ENCODE measurements at places on chromosomes 7 and 10.

DNA sequence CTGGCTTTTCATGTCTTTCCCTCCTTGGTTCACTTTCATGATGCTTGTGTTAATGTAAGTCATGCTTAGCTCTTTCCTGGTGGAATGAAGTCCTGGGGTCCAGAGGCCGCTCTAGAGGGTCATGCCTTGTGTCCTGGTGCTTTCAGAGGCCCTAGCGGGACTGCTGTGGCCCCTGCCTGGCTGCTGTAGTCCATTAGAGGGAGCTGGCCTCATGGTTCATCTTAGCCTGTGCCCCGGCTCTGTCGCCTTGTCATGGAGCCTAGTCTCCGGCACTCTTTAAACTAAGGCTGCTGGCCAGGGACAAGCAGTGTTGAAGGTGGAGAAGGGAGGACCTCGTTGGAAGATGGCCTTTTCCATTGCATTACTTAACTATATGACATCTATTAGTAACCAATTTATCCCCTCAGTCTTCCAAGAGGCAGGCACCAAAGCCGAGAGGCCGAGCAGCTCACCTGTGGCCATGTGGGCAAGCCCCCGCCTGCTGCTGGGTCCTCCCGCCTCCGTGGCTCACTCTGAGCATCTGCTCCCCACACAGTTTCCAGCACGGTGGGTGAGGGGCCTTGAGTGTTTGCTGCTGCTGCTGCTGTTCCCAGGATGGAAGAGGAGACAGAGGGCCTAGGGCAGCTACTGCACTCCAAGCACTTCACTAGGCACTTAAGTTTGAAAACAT, 5.0 kb upstream of the NDUFB2 start:
- no peak for DNase-seq

DNA sequence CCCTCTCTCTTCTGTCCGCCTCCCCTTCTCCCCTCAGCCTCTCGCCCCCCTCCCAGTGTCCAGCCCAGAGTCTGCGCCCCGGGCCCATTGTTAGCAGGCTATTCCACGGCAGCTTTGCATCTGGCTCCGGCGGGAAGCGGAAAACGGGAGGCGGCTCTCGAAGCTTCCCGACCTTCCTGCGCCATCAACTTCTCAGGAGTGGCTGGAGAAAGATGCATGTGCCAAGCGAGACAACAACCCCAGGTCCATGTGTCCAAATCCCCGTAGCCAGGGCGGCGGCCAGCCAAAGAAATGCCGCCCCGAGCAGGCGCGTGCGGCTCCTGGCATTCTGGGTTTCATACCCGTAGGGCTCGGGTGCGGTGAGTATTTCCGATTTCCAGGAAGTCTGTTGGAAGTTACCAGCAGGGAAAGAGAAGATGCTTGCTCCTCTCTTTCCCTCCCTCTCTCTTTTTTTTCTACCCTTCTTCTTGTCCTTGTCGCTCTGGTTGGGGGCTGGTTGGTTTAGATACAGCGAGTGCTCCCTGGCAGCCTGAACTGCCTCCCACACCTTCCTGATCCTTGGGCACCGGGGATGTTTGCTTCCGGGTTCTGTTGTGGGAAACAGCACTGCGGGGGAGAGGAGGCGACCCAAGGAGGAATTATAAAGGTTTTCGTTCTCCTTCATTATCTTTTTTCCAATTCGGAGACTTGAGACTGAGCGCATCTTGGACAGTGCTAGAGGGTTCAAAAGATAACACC, 1.2 kb upstream of the HOXA2 start:
- no peak for DNase-seq

GRCh38 chr7:7922684-7923385, 45.8 kb upstream of the GLCCI1 start:
- DNase-seq: no peak

- no peak for DNase-seq
Observed at GRCh38 chr7:122199171-122199570, 55.1 kb upstream of the AASS start.

- no peak for DNase-seq
Observed at GRCh38 chr7:149074116-149074885, 16.2 kb downstream of the ZNF786 start.

- DNase-seq: no peak
Observed at GRCh38 chr10:88066319-88066718, 202.9 kb downstream of the PTEN start.

DNA sequence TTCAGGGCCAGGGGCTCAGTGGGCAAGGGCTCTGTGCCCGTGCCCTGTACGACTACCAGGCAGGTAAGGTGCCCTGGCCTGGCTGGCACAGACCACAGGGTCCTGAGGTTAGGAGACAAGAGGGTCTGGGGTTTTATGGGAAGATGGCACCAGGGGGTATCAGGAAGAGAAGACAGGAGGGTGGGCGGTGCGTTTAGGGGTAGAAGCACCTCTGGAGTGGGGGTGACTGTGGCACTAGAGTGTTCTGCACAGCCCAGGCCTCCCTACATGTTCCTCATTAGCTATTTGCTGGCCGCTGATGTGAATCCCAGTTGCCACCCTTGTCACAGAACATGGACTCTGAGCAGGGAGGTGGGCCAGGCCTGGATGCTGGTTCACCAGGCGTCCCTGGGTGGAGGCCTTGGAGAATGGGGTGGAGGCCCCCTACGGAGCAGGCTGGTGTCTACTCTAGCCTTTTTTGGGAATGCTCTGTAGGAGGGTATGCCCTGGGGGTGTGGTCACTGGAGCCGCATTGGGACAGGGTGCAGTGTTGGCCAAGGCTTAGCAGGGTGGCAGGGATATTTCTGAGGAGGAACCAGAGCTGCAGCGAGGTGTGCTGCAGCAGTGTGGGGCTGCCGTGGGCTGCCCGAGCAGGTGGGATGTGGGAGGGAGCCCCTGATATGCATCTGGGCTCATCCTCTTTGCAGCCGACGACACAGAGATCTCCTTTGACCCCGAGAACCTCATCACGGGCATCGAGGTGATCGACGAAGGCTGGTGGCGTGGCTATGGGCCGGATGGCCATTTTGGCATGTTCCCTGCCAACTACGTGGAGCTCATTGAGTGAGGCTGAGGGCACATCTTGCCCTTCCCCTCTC, 5.0 kb downstream of the PGAM2 start:
- no peak for DNase-seq

DNA sequence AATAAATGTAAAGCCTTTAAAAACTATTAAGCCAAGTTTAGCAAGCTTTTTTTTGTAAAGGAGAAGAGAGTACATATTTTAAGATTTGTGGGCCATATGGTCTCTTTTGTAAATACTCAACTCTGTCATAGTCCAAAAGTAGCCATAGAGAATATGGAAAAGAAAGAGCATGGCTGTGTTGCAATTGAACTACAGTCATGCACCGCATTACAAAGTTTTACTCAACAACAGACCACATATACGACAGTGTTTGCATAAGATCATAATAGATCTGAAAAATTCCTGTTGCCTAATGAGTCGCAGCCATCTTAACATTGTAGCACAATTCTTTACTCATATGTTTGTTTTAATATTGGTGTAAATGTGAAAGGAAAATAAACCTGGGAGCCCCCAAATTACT, 440.8 kb downstream of the HTR7 start:
- no peak for DNase-seq

GRCh38 chr10:21495002-21495751, 30.3 kb downstream of the SKIDA1 start:
- DNase-seq: no peak

DNA sequence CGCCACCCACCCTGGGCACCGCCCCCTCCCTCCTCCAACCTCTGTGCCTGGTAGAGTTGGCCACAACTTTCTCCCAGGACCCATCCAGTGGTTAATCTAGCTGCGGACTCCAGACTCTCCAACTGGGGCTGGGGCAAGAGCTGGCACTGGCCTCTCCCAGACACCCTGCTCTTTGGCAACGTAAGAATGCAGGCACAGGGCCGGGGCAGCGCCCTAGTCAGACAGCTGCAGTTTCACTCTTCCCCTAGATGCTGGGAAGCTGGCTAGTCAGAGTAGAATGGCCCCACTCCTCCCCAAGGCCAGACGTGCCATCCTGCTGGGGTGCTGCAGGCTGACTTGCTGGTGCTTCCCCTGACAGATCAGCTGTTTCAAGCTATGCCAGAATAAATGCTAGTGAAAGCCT, 22.1 kb downstream of the HSPA12A start:
- no peak for DNase-seq

GRCh38 chr10:124792998-124793352, 1.3 kb upstream of the EEF1AKMT2 start:
- no peak for DNase-seq

- DNase-seq: peak; percentile 27
Observed at GRCh38 chr10:110746254-110746826, 102.2 kb downstream of the RBM20 start.

DNA sequence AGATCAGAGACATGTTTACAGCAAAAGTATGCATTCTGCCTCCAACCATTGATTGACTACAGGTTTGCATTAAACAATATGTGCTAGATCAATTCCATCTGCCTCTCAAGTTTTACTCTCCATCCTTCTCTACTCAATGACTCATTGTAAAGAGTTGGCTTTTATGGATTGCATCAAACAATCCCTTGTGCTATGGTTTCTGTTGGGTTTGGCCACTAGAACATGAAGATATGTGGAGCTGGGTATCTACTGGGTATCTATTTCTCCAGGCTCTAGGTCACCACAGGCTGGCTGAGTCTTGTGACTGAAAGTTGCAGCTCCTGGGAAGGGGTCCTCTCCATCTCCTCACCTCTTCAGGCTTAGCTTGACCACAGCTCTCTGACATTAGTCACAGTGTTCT, 204.7 kb downstream of the DGKI start:
- DNase-seq: no peak

DNA sequence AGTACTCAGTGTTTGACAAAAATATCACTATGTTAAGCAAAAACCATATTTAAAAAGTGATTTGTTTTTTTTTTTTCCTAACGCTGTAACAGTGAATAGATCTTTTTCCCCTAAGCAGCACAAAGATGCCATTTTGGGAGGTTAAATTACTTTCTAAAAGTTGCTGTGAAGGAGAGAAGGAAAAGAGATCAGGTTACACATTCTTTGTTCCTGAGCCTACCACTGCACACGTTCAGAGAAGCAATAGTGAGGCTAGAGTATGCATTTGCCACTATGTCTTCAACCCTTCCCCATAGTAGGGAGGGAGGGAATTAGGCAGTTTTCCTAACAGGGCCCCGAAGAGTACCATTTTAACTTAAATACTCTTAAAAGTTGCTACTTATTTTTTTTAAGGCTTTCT, 38.9 kb downstream of the BMPR1A start:
- DNase-seq: no peak

GRCh38 chr10:100907175-100907574, 5.6 kb upstream of the SLF2 start:
- no peak for DNase-seq

GRCh38 chr10:126868371-126868770, 36.9 kb upstream of the DOCK1 start:
- no peak for DNase-seq

- DNase-seq: no peak
Observed at GRCh38 chr10:113341138-113341537, 211.7 kb upstream of the HABP2 start.

DNA sequence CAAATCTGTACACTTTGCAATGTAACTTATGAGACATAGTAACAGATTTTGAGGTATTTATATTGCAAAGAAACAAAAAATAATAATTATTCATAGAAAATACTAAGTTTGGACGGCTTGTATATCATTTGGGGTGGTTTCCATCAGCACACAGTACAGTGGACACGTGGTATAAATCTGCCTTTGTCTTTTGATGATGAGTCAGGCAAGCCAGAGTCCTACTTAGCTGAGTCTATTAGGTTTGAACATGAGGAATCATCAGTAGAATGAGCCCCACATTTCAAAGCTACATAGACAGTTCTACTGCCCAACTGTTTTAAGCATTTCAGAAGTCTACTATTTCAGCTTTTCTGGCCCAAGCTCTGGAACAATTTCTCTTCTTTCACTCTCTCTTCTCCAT, 803.2 kb downstream of the PHTF2 start:
- no peak for DNase-seq

- no peak for DNase-seq
Observed at GRCh38 chr10:128400564-128400963, 274.3 kb upstream of the MKI67 start.

DNA sequence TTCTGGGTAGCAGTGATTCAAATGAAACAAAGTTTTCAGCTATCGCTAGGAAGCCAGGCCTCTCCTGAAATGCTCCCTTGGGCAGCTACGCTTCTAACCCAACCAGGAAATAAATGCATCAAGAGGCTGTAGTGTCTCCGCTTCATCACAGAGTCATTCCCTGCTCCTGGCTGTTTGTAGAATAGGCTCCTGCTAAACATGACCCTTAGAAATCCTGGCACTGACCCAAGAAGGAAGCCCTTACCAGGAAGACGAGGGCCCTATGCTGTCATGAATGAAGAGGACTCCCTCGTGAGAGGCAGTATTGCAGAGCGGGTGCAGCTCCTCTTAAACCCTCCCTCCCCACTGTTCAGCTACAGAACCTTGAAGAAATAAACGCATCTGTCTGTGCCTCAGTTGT, 48.3 kb downstream of the NOD1 start:
- DNase-seq: no peak

DNA sequence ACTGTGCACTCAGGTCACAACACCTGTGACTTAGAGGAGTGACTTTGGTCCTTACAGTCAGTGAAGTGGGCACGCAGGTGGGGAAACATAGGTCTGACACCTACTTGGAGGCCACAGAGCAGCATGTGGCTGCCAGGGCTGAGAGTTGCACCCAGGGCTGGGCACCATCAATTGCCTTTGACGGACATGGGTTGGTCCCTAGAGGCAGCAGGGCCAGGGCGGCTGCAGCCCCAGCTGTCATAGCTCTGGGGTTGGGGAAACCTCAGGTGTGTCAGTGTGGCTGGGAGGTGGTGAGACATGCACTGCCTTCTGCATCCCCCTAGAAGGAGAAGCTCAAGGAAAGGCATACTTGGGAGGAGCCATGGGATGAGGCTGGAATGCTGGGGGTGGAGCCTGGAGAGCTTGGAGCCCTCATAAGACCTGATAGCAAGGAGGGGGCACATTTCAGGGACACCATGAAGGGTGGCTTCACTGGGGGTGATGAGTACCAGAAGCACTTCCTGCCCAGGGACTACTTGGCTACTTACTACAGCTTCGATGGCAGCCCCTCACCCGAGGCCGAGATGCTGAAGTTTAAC, at the start of gene INMT:
INMT (plus strand) TSS at position 440 of the 578 bp plus-strand sequence; CDS start at position 456, 16 bp downstream.
- DNase-seq: no peak

GRCh38 chr7:468681-469562, 50.7 kb downstream of the PDGFA start:
- no peak for DNase-seq

DNA sequence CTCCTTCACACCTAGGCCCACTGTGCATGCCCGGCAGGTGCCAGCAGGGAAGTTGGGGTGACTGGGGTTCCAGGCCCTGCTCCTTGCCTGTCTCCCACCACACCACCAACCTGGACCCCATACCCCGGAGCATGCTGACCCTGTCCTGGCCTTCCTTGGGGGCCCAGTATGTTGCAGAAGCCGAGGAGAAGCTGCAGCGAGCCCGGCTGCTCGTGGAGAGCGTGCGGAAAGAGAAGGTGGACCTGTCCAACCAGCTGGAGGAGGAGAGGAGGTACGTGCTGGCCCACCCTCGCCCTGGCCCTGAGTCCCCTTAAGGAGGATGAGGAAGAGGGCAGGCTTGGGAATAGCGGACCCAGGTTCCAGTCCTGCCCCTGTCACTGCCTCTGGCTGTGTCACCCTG, 70.8 kb downstream of the CLIP2 start:
- no peak for DNase-seq

DNA sequence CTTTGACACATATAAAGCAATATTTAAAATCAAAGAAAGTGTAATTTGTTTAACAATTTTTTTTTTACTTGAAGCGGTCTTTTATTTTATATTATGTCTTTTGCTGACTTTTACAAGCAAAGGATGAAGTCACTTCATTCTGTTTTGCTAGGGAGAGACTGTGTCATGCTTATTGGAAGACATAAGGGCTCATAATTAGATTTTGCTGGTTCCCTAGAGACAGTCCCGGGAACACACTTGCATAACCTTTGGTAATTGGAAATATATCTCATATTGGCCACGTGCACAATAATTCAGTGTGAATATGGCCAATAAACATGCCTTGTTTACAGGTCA, 448 bp upstream of the NET1 start:
- DNase-seq: no peak

Measured in activated T-helper 2 cell treated with anti-CD3 and anti-CD28 coated beads, Interferon-gamma antibody, Interleukin-2, Interleukin-4, amounts not matched to agents 10 μg/mL and 5 μg/mL and 100 μg/mL, durations not matched to agents 14 hours and 24 hours and 36 hours (primary cell).